HEK293T (cell line): ENCODE measurements at places on chromosomes 6 and 20.

GRCh38 chr6:3789018-3789895 lies 37.7 kb upstream of the PXDC1 start:
- DNase-seq: no peak

DNA sequence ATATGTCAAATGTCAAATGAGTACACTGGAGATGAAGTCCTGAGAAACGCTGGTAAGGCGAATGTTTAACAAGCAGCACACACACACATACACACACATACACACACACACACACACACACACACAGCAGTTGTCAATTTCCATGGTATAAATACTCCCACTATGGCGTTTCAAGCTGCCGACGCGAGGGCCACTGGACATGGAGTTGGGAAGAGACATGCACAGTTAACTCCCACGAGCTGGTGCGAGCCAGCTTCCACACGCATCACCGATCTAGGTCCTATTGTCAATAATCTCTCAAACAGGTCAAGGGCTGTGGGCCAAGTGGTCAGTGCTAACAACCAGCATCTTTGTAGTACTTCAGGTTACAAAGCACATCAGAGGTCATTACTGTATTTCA lies 58.9 kb downstream of the TRERF1 start:
- DNase-seq: no peak

- no peak for DNase-seq
These were observed 27.9 kb downstream of the GCLC start for GRCh38 chr6:53517021-53517420.

GRCh38 chr6:135537741-135538301 lies 40.3 kb upstream of the AHI1 start:
- no peak for DNase-seq

DNA sequence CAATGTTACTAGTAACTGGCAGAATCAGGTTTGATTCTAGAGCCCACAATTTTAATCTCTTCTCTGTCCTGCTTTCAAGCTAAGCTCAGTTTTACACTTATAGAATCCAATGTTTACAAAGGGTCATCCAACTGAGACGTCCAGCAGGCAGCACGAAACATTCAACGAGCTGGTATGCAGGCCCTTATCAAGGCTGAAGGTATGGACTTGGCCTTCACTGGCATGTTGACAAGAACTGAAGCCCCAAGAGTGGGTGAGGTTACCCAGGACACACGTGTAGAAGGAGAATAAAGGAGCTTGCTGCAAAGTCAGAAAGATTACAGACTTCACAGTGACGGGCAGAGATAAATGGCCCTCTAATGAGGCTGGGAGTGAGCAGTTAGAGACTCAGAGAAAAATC lies 187.4 kb downstream of the KIF16B start:
- DNase-seq: no peak

- DNase-seq: no peak
These were observed 13.5 kb downstream of the PFDN4 start for GRCh38 chr20:54221353-54221752.

DNA sequence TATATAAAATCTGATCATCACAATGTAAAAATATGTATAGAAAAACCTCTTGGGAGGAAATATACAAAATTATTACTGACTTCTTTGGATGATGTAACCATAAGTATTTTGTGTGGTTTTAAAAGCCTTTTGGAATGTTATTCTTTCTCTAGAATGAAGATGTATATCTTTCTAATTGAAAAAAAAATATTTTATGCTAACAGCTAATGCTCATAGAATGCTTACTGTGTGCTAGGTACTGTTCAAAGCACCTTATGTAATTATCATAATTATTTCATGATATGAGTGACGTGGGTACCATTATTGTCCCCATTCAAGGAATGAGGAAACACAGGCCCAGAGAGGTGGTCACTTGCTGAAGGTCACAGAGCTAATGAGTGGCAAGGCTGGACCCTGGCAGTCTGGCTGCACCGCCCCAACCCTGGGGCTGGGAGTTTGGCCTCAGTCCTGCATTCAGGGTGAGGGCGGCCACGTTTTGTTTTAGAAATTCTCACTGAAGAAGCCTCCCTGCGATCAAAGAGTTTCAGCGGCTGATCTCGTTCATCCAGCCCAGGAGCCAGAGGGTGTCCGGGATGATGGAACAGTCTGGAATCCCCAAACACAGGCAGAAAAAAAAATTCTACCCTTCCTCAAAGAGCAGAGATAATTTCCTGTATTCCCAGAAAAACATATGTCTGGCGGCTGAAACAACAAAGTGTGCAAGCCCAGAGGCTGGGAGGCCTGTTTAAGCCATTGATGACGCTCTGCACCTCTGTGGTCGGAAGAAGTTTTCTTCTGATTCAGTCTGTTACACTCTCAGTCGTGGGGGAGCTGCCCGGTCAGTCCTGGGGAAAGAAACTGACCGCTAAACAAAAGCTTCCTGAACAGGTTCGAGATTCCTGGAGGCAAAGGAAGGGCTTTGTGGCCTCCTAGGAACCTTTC lies 37.3 kb downstream of the TFEB start:
- no peak for DNase-seq

GRCh38 chr20:18988701-18989100 lies 175.1 kb downstream of the SCP2D1 start:
- DNase-seq: no peak

DNA sequence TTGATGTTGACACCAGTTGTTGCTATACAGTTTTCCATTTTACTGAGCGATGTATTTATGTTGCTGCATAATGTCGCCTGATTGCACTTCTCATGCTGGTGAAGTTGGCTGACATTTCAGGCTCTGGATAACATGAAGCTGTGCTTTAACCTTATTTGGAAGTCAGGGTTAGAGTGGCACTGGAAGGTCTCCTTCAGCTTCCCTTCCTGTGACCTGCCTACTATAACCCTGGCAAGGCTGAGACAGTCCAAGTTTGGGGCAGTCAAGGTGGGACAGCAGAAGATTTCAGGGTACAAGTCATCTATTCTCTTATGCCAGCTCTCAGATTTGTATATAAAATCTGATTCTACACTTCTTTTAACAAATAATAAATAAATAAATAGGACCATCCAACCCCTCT lies 127.6 kb downstream of the AIG1 start:
- DNase-seq: no peak

DNA sequence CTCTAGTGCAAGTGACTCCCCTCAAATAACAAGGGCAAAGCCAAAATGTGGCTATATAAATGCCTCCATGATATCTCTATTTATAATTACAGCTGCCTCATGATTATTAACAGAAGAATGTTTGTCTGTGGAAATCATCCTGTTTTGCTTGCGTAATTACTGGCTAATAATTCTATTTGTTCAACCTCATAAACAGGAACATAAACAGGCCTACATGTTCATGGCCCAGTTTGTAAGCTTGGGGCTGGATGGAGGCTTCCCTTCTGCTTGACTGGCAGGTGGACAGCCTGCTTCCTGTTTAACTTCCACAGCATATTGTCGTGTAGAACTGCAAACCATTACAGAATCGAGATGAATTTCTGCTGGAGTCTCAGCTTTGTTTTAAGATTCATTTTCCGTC lies 766.0 kb upstream of the MAP3K7 start:
- DNase-seq: no peak

DNA sequence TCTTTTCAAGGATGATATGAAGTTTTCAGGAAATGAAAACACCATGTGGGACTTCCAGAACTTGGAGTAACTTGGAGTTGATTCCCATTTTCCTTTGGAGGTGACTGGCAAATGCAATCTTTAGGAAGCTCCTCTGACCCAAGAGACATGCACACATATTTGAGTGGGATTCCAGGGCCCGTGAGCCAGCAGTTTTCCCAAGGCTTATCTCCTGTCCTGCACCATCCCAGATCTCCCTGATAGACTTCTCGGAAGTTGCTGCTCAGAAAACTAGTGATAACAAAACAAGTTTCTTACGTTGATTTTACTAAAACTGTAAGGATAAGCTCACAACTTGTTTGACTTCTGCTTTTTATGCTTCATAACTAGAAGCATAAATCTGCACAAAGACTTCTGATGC lies 25.6 kb downstream of the SLC35F1 start:
- no peak for DNase-seq

DNA sequence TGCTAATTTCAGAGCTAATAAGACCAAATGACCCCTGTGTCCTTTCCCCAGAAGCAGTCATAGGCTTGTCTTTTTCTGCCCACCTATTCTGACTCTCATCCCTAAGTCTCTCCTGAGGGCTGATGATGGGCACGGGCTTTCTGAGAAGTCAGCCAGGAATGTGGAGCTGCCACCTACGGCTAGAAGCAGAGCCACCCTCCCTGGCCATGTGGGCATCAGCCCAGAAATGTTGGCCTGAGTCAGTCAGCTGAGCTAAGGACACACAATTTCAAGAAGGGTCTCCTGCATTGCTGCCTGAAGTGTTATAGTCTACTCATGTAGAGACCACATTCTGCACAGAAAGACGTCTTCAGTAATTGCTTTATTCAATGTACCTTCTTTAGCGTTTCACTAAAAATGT lies 17.1 kb downstream of the MYLIP start:
- DNase-seq: no peak

DNA sequence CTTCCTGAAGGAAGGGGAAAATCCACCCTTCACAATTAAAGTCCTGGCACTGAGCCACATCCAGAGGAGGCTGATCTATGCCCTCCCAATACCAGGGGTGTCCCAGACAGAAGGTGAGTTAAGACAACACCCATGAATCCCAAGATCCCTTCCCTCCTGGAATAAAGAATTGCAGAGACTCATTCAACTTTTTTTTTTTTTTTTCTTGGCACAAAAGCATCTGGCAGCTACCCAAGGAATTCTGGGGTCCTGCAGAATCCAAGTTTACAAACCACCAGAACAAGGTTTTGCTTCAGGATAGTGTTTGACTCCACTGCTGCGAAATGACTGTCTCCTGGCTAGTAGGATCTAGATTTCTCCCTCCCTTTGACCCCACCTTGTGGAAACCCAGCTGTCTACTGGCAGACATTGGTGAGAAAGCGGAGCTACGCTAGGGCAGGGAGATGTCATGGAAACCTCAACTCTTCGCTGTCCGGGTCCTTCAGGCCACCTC lies 37.4 kb downstream of the JAG1 start:
- no peak for DNase-seq

DNA sequence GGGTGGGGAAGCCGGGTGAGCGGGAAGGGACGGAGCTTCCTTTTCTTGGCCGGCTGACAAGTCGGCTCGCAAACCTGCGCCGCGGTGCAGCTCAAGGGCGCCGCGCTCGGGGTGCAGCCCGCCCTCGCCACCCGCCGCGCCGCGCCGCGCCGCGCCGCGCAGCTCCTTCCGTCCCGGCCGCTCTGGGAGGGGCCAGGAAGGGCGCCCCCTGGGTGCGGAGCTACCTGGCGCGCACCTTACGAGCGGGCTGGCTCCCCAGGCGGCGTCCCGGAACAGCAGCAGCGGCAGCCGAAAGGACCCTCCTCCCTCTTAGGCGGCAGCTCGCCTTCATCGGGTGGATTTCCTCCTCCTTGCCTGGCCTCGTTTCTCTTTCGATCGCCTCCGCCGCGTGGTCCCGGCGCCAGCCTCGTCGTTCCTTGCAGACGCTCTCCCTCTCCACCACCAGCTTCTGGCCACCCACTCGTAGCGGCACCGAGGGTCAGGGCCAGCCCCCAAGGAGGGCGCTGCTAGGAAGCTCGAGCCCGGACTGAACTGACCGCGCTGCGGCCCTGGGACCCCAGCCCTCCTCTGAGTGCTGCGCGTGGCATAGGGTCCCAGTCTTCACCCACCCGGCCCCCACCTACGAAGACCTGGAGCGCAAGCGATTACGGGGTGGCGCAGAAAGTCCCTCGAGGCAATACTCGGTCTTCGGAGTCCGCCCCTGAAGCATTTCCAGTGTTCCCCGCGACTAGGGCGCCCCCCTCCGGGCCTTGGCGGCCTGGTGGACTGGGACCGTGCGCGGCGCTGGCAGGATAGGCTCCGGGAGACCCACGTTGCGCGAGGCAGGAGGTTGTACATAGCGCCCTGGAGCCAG lies at the start of gene MAP3K5:
Gene MAP3K5 (minus strand): TSS at position 68 of the 853 bp plus-strand sequence. CDS start 320 bp downstream, outside the sequence.
- peak; percentile 80 for DNase-seq

GRCh38 chr6:161029195-161029809 lies 37.7 kb downstream of the MAP3K4 start:
- no peak for DNase-seq

DNA sequence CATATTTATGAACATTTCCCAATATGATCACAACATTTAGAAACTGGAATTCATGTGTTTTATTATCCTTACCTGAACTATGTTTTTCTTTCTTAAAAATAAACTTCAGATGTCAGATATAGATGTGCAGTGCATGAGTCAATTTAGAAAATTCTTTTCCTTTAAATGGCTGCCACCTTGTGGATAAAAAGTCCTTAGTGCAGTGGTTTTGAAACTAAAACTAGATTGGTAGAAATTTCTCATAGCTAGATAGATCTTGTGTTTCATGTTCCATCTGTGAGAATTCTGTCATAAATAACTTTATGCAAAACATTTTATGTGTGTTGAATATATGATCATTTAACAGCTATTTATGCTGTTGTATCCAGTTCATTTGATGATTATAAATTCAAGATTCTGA lies 134.9 kb downstream of the KLHL32 start:
- peak; percentile 21 for DNase-seq

DNA sequence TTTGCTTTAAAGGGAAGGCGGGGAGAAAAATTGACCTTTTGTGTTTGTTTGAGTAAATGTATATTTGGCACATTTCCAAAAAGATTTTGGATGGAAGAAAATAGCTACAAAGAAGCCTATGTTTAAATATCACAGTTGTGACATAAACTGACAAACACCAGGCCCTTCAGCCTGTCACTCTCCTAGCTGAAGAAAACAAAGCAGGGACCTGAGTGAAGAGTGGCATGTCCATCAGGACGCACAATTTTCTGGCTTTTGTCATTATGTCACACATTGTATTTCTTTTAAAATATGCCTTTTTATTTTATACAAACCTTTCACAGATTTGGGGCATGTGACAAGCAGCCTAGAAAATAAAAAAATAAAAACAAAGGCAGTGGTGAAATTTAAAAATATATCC lies 241.2 kb downstream of the OGFRL1 start:
- no peak for DNase-seq

GRCh38 chr6:155248008-155249001 lies 15.5 kb upstream of the CLDN20 start:
- peak; percentile 48 for DNase-seq

GRCh38 chr6:153192943-153193885 lies 62.1 kb upstream of the RGS17 start:
- DNase-seq: no peak

DNA sequence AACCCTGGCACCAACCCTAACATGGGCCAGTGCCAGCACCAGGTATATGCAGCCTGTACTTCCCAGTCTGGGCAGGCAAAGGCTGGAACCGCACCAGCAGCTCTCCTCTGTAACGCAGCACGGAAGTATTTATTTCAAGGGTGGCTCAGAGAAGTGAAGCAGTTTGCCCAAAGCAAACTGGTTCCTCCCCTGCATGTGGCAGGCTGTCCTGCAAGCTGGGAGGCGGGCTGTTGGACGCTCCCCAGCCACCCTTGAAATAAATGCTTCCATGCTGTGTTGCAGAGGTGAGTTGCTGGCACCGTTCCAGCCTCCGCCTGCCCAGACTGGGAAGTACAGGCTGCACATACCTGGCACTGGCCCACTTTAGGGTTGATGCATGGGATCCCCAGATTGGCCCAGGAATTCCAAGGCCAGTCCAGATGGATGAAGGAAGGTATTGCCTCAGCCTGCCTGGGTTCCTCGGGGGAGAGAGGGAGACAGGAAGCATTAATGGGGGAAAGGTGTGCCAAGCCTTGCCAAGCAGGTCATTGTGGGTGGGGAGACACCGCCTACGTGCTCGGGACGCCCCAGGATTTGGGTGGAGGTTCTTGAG lies 49.8 kb downstream of the PPARD start:
- DNase-seq: no peak

GRCh38 chr6:166615059-166615770 lies 11.8 kb downstream of the RPS6KA2 start:
- no peak for DNase-seq
